ENCODE measurements at places on chromosomes 1 and 21.

GRCh38 chr1:224373008-224373590 lies 16.4 kb downstream of the CNIH4 start:
- no peak for DNase-seq

DNA sequence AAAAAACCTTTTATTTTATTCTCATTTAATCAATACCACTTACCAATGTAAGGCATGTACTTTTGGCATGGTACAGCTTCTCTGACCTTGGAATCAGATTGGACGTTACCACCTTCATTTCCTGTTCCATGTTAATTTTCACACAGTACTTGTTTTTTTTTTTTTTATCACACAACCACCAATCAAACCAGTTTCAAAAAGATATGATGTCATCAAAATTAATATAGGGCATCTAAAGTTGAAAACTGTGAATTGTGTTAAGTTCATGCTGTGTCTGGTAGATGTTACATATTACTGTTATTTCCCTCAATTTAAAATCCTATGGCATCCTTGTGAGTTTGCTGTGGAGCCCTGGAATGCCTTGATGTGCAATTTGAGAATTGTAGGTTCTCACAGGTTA lies 85.1 kb downstream of the NPHS2 start:
- no peak for DNase-seq

DNA sequence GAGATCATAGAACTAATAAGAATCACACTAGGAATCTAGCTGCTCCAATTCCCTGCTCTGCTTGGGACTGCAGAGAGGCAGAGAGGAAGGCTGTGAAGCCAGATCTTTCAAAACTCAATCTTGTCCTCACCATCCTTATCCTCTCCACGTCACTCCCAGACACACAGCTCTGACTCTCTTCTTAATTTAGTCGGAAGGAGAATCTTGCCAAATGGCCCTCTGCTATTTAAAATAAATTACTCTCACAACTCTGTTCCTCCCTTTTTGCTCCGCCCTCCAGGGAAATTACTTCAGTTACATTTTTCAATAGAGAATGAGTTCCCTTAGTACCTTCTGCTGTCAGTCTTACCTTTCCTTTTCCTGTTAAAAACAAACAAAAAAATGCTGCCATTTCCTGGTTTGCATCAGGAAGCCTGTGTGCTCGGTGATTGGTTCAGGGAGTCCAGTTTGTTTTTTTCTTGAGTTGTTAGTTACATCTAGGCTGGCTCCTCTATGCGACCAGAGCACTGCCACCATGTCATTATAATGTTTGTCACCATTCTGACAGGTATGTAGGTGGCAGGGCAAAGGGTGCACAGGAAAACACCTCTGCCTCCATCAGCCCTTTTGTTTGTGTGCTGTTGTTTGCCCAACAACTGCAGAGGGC lies 80.1 kb downstream of the FCRL5 start:
- DNase-seq: no peak

- DNase-seq: no peak
Measured at GRCh38 chr1:212760126-212760823, 31.3 kb downstream of the NSL1 start.

DNA sequence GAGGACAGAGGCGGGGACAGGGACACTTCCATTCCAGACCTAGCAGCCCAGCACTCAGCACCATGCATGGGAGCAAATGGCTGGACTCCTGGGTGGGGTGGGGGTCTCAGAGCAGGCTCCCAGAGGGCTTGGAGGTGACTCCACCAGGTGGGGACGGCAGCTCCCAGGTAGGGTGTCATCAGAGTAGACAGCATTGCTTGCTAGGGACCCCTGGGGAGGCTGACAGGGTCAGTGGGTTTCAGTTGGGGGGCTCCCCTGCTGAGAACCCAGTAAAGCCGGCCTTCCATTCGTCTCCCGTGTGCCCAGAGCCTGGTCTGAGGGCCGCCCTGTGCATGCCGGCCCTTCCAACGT lies 4.8 kb upstream of the GJC2 start:
- no peak for DNase-seq

DNA sequence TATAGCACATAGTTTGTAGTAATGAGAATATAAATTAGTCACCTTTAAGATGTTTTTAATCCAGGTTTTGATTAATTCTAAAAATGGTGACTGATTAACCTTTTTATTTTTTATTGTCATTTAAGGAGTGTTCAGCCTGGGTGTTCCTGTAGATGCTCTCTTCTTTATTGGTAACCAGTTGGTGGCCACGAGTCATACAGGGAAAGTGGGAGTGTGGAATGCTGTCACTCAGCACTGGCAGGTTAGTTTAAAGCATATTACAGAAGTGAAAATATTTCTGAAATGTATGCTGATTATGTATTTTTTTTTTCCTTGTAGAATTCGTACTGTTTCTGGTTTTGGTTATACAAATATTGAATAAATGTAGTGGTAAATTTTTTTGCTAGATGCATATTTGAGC lies 28.1 kb downstream of the KCTD3 start:
- DNase-seq: no peak

- no peak for DNase-seq
Measured at GRCh38 chr1:171138980-171139379, 46.1 kb upstream of the FMO2 start.

DNA sequence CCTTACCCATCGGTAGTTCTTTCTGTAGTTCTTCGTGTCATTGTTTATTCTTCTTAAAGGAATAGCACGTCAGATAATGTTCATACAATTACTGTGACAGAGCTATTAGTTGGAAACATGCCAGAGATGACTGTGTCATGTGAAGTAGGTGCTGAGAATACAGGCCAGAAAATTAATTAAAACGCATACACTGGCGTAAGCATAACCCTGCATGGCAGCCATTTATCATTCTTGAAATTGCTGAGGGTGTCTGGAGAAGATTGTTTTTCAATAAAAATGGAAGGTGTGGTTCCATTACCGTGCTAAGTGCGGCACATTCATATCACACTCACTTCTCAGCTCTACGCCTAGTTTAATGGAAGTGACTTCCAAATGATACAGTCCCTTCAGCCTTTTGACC lies 7.8 kb downstream of the ETS2 start:
- no peak for DNase-seq

- DNase-seq: no peak
Measured at GRCh38 chr1:4734791-4735190, 80.4 kb downstream of the AJAP1 start.

GRCh38 chr1:233606813-233607212 lies 7.1 kb upstream of the KCNK1 start:
- no peak for DNase-seq

GRCh38 chr21:38958940-38959691 lies 153.4 kb downstream of the ETS2 start:
- DNase-seq: peak; percentile 48

DNA sequence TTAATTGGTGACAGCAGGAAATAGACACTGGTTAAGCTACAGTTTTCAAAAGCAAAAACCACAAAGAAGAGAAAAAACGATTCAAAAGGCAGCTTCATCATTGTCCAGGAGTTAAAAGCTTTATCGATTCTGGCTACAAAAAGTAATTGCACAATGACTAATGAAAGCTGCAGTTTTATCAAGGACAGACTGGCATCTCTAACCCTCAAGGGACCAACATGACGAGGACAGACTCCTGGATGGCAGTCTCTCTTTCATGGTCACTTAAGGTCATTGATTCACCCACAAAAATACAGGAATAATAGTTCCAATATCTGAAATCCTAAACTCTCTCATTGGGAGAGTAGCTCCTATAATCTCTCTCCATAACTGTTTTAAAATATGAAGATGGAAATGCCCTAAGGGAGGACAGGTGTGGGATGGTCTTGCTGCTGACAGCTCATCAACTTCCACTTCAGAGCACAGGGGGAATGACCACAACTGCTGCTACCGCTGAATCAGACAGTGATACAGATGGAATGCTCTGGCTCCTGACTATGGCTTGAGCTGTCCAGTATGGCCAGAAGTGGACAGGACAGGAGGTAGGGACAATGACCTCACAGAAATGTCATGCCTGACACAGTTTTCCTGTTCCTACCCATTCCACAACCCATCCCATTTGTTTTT lies 17.4 kb upstream of the CPLANE2 start:
- no peak for DNase-seq

DNA sequence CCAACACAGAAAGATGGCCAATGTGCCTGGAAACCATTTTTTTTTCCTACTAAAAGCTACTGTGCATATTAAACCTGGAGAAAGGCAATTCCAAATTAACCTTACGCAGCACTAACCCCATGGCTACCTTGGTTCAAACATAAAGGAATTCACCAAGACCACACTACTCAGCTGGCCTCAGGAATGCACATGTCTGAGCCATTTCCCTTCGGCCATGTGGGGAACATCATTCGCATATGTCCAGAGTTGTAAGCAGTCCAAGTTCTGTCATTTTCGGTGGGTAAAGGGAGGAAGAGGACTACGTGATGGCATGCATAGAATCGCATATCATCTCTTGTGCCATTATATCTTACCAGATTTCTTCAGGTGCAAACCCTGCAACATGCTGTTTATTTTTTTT lies 175.4 kb downstream of the NTMT2 start:
- DNase-seq: no peak

GRCh38 chr1:229107304-229107815 lies 163.6 kb upstream of the RAB4A start:
- DNase-seq: no peak

DNA sequence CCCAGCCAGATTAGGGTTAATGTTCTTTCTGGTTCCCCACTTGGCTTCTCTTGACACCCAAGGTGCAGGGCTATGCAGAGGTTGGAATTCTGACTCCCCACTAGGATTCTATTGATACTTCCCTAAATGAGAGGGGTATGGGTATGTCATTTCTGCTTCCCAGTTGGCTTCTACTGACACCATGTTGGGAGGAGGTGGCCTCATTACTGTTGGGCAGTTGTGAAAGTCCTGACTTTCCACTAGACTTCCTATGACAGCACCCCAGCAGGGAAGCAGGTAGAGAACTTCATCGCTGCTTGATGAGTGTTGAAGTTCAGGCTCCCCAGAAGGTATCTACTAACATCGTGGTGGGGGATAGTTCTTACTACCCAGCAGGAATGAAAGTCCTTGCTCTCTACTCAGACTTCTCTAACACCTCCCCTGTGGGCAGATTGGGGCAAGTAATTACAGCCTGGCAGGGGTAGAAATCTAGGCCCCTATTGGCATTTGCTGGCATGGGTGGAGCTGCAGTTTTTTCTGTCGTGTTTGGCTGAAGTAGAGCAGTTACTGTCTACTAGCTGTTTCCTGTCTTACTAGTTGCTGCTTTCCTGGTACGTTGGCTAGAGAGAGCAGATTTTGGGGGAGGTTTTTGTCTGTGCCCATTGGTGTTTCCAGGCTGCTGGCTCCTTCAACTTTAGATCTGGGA lies 41.5 kb downstream of the ZYG11B start:
- no peak for DNase-seq

GRCh38 chr1:66809245-66809644 lies 8.2 kb upstream of the INSL5 start:
- DNase-seq: no peak

- no peak for DNase-seq
Measured at GRCh38 chr1:184219414-184219813, 167.4 kb upstream of the C1orf21 start.

DNA sequence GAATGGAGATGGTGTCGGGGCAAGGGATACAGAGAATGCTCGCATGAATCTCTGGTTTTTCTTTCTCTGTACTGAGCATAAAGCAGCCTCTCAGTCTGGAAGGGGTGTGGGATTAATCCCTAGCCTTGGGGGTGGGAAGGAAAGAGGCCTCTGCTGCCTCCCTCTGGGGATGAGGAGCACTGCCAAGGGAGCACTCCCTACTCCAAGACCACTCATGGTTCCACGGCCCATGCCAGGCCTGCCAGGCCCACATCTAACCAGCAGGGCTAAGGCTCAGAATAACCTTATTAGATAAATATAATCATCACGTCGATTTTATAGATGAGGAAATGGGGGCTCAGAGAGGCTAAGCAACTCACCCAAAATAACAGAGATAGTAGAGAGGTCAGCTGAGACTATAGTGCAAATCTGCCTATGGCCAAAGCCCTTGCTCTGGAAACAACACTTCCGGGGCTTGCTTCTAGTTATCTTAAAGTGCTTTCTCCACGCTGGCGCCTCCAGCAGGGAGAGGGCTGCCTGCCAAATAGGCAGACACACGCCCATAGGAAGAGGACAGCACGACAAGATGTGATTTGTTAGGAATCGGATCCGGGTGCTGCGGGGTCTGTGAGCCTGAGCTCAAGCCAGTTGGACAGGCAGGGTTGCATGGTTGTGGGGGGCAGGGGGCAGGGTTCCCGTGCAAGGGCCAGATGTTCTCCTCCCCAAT lies 522 bp downstream of the TEX35 start:
- peak; percentile 46 for DNase-seq

GRCh38 chr1:147627435-147628110 lies 42.8 kb downstream of the ACP6 start:
- DNase-seq: peak; percentile 18

GRCh38 chr1:55682198-55682597 lies 467.0 kb upstream of the USP24 start:
- DNase-seq: no peak

GRCh38 chr1:21573971-21574465 lies 64.8 kb downstream of the ALPL start:
- DNase-seq: peak; percentile 42

- no peak for DNase-seq
Measured at GRCh38 chr1:48547561-48548220, 75.7 kb upstream of the SPATA6 start.

DNA sequence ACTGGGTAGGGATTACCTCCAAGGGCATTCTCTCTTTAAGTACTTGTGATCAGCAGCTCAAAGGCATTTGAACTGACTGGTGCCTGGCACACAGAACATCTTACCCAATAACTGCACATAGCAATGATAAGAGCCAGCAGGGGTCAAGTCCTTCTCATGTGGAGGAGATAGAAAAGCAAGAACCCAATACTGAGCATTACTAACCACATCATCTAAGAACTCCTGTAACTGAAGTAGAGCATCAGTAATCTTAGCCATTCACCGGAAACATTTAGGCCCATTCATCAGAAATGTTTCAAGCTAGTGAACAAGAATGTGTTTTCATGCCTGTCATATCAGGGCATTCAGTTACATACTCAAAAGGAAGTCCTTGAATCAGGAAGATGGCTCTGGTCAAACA lies 33.6 kb upstream of the THEM4 start:
- no peak for DNase-seq

- no peak for DNase-seq
Measured at GRCh38 chr1:180462102-180462501, 40.3 kb downstream of the ACBD6 start.

GRCh38 chr1:214719207-214719606 lies 116.2 kb downstream of the CENPF start:
- no peak for DNase-seq

DNA sequence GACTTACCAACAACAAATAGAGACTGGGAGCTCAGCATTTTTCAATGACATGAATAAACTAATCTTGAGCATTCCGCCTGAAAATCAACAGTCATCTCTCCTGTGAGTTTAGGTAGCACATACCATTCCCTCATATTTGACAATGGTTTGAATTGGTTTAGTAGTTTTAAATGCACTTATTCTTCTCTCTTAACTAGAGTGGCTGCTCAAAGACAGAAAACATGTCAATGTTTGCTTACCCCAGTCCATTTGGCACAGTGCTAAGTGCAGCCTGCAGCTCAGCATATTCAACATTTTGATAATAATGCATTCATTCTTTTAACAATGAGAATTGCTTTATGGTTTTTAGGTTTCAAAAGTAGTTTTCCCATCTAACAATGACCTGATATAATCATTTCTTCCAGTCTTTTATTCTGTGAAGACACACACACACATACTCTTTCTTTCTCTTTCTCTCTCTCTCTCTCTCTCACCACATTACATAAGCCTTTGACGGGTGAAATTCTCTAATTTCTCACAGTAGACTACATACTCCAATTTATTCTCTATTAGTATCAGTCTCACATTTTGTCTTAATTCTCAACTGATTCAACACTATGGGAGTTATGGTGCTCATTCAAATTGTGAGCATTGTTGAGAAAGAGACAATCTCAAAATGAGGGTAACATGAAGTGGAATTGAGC lies 432.3 kb downstream of the LRRIQ3 start:
- no peak for DNase-seq

Measured in AG09319 (cell line).